ENCODE measurements at places on chromosomes 11 and 22.
A peak's percentile ranks its signal among the peaks of the same experiment; 100 is the strongest.

DNA sequence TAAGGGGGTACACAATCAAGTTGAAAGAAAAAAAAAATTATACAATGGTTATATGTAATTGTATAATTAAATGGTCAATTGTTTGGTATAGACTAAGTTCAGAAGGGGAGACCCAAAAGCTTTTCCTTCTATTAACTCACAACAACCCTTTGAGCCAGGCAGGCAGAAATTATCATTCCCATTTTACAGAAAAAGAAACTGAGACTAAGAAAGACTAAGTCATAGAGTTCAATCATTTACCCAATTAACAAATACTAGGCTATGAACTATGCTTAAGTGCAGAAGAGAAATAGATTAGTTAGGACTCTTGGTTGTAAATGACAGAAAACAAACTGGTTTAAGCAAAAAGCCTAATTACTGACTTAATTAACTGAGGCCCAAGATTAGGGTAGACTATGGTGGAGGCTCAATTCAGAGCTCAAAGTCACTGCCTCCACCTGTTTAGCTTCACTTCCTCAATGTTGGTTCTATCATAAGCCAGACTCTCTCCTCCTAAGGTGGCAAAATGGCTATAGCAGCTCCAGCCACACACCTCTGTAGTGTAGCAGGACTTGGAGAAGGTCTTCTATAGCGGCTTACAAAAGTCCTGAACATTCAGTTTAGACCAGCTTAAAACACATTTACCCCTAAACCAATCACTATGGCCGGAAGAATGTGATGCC, 34.2 kb downstream of the FAM168A start:
- no peak for DNase-seq

DNA sequence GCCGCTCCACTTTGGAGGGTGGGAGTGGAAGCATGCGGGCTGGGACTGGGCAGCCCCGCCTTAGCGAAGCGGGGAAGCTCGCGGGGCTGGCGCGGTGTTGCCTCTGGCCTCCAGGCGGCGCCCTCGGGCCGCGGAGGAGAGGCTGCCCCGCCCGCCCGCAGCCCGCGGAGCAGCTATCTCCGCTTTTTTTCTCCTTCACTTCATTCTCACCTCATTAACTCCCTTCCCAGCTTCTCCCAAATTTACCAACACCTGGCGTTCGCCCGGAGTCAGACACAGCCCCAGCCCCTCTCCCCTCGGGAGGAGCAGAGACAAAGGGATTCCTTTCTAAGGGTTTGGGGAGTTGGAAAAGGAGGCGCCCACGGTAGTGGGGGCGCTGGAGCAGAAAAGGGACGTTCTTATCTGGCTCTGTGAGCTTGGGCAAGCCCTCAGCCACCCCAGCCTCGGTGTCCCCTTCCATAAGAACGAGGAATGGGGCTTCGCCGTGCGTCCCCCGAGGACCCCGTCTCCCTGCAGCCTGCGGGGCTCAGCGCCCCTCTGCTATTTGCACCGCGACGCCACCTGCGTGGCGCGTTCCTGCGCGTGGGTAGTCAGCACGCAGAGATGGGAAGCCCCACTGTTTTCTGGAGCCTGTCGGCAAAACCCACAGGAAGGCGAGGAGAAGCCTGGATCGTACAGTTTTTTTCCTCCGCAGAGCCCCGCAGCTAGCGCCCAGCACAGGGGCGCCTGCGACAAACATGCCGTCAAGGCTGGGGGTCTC, 1.5 kb upstream of the WNT11 start:
- DNase-seq: peak; percentile 47

DNA sequence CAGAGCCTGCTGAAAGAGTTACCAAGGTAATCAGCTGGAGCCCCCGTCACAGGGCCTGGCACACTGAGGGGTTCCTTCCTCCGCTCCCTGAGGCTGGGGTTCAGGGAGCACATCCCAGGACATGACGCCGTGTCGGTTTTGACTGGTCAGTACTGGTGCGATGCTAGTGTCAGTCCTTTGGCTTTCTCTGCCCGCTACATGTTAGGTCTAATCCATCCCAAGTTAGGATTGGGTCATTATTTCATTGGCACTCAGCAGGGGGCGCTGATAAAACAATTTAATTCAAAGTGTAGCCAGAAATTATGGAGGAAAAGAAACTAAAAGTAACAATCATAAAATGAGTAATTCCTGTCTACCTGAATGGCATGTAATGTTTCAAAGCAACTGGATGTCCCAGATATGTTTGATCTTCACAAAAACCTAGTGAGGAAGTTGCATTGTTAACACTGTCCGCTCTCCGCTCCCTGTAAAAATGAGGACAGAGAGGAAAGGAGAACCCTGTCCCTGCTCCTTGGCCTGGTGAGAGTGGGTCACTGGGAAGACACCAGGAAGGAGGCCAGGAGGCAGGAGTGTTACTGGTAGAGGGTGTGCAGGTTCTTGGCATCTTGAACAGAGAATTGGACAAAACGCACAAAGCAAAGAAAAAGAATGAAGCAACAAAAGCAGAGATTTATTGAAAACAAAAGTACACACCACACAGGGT, 27.1 kb downstream of the TSKU start:
- DNase-seq: no peak

GRCh38 chr22:38878001-38878400, 6.0 kb upstream of the CBX6 start:
- DNase-seq: no peak

DNA sequence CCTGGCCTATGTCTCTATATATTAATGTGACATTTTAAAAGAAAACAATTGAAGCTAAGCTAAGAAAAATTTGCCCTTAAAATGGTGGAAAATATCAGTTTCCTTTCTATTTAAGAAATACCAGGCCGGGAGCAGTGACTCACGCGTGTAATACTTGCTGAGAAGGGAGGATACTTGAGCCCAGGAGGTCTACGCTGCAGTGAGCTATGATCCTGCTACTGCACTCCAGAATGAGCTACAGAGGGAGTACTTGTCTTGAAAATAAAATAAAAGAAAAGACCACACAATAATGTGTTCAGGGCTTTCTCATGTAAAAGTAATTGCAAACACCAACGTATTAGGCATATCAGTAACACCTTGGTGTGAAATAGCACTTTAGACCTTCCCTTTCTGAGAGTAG, 1.4 kb upstream of the PRSS23 start:
- no peak for DNase-seq

GRCh38 chr11:27228232-27228905, 134.6 kb downstream of the CCDC34 start:
- no peak for DNase-seq

DNA sequence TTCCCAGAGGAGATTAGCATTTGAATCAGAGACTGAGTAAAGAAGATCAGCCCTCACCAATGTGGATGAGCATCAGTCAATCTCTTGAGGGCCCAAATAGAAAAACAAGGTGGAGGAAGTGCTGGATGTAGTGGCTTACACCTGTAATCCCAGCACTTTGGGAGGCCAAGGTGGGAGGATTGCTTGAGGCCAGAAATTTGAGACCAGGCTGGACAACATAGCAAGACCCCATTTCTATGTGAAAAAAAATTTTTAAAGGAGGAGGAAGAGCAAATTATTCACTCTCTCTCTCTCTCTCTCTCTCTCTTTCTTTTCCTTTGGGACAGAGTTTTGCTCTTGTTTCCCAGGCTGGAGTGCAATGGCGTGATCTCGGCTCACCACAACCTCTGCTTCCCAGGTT, 18.1 kb upstream of the CAPRIN1 start:
- DNase-seq: no peak

DNA sequence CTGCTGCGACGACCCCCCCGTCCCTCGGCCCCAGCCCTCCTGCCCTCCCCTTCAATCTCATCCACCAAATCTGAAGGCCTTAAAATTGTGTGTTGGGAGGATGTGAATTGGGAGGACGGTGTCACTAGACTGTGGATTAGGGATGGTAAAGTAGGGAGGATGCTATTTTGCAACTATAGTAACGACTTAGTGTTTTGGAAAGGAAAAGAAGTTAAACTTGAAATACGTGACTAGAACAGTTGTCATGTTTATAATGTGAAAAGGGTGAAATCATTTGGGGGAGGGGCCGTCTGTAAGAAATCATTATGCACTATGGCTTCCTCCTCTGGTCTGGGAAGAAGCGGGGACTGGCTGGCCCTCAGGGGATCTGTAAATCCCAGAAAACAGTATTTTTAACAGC, 43.4 kb upstream of the NNMT start:
- DNase-seq: no peak

GRCh38 chr11:14345668-14346067, 13.3 kb downstream of the RRAS2 start:
- no peak for DNase-seq

GRCh38 chr22:36383110-36383581, 4.6 kb downstream of the MYH9 start:
- DNase-seq: peak; percentile 66

DNA sequence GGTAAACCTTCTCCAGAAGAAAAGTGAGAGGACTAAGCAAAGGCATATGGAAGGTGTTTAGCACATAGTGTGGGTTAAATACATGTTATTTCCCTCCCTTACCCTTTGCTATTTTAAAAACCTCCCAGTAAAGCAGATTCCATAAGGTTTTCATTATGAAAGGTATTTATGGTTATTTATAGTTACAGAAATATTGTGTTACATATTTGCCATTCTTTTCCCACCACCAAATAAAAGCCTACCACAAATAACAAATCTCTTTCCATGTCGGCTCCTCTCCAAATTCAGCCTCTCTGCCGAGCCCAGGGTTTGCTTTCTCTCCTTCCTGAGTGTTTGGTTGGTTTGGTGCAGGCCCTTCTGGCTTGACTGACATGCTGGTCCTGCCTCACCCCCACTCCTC, 64.4 kb downstream of the INSC start:
- DNase-seq: peak; percentile 80

- no peak for DNase-seq
Measured at GRCh38 chr22:42365942-42366695, 66.1 kb downstream of the NFAM1 start.

- DNase-seq: no peak
Measured at GRCh38 chr11:441043-441417, 781 bp downstream of the ANO9 start.

- DNase-seq: no peak
Measured at GRCh38 chr22:18929459-18929858, 6.6 kb downstream of the PRODH start.

DNA sequence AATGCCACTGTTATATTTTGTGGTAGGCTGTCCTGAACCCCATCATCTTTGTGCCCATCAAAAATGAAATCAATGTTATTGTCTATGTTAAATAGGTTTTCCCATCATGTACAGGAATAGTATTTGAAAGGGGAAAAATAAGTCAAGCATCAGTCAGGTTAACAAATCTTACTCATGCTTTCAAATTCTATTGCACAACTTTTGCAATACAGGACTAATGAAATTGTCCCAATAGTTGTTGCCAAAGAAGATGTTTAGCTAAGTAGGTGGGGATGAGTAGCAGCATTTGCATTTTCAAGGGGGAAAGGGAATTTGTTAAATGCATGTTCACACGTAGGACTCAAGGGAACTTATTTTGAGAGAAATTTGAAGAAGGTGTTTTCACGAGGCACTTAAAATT, 962.1 kb downstream of the JRKL start:
- no peak for DNase-seq

- no peak for DNase-seq
Measured at GRCh38 chr11:116329354-116330090, 443.3 kb downstream of the BUD13 start.

- no peak for DNase-seq
Measured at GRCh38 chr11:81869351-81870065, 864.2 kb downstream of the FAM181B start.
